Activated naive CD4-positive, alpha-beta T cell treated with Interleukin-2 at 50 U/mL for 16 hours (primary cell): ENCODE measurements at places on chromosomes 5 and 9.

- DNase-seq = no peak
These were observed 42.2 kb downstream of the C9orf153 start for GRCh38 chr9:86217076-86217755.

DNA sequence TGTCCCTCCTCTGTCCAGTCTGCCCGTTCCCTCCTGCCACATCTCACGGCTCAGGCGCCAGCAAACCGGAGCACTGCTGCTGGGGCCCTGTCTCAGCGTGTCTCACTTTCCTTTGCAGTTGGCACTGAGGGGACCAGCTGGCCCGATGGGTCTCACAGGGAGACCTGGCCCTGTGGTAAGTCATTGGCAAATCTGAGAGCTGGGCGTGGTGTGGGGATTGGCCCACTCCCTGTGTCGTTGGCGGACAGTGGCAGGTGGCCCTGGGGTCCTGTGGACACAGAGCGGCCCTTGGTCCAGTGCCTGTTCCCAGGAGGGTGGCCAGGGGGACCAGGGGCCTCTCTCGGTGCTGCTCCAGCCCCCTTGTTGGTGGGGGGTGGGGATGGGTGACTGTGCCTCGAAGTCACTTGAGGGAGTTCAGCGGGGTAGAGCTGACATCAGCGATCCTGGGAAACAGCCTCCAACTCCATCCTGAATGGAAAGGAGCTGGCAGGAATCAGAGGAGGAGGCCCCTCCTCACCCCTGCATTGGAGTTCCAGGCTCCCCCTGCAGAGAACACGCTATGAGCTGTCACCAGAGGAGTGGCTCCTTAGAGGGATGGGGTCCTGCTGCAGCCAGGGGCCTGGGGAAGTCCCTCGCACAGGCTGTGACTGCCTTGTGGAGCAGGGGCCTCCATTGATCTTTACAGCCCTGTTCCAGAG is 111.0 kb downstream of the COL5A1 start:
- no peak for DNase-seq

DNA sequence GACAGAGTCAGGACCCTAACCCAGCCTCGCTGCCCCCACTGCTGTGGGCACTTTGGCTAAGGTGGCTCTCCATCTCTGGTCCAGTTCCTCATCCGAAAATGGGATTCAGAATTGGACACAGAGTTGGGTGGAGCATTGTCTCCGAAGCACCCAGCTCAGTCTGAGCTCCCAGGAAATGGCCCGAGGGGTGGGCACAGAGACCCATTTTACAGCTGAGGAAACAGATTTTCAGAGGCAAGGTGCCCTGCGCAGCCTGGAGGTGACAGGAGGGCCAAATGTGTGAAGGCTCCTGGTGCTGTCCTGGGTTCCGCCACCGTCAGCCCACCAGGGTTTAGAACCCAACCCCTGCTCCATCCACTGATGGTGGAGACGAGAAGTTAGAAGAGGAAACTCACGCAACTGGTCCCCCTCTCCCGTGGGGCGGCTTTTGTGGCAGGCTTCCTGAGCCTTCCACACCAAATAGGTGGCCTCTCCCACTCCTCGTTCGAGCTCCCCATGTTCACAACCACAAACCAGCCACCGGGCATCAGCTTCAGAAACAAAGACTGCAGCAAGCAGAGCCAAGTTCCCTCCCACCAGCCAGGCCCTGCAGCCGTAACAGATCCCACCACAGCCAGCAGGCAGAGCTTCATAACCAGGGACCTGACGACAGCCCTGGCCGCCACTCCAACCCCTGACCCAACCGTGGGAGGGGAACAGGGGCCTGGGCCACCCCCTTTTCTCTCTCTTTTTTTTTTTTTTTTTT is 90.9 kb upstream of the LMX1B start:
- no peak for DNase-seq

DNA sequence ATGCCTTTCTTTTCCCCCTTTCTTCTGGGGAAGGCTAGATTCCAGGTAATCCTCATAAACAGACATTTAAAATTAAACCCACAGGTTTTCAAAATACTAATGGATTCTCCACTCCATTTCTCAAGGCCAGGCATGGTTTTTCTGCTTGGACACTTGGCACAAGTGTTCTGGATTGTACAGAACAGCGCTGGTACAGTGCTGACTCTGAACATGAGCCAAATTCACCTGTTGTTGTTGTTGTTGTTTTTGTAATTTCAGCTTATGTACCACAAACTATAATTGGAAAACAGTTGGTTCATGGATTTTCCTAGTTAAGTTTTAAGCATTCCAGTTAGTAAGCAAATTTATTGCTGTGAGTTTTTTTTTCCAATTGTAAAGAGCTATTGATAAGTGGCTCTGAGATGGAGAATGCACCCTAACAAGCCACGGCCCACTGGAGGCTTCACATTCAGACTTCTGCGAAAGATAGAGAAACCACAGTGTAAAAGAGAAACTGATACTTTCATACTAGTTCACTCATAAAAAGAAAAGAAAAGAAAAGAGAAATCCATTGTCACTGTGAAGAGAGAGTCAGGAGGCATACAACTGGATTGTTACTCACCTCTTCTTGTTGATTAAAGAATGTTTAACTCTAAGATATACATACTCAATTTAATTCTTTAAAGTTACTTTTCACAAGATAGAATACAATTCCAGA is 16.2 kb upstream of the ITGA1 start:
- DNase-seq = peak; percentile 55

- no peak for DNase-seq
These were observed 6.0 kb downstream of the SNX18 start for GRCh38 chr5:54523534-54523933.

DNA sequence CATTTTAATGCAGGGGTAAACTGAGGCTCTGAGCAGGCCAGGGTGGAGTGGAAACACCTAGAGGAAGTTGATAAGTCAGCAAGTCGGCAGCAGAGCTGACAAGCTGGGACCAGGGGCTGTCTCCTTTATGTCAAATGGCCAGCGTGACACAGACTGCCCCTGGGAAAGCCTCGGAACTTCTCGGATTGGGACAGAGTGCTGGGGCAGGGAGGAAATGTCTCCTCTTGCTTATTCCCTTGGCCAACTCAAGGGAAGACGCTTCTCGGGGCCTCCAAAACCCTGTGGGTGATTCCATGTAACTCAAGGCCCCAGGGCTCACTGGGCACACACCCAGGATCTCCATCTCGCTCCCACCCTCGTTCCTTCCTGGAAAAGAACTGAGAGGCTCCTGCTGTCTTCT is 25.4 kb upstream of the ANXA6 start:
- no peak for DNase-seq
